ENCODE measurements at places on chromosomes 6 and 20.

DNA sequence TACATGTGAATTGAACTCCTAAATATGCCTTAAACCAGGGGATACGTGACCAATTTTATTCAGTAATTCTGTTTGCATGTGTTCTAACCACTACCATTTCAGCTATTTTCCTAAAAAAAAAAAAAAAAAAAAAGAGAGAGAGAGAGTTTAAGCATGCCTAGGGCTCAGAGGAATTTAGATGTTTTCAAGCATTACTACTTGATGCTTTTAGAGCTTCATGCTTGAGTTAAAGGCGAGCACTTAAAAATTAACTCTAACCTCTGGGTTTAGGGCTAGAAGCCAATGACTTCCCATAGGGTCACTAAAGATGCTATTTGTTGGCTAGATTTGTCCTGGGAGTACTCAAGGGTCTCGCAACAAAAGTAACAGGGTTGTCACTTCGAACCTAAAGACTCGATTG lies 217.7 kb downstream of the ATXN1 start:
- no peak for DNase-seq

GRCh38 chr20:63624486-63624885 lies 2.4 kb downstream of the GMEB2 start:
- DNase-seq = no peak

GRCh38 chr6:90406142-90406794 lies 109.6 kb upstream of the BACH2 start:
- peak; percentile 43 for DNase-seq

DNA sequence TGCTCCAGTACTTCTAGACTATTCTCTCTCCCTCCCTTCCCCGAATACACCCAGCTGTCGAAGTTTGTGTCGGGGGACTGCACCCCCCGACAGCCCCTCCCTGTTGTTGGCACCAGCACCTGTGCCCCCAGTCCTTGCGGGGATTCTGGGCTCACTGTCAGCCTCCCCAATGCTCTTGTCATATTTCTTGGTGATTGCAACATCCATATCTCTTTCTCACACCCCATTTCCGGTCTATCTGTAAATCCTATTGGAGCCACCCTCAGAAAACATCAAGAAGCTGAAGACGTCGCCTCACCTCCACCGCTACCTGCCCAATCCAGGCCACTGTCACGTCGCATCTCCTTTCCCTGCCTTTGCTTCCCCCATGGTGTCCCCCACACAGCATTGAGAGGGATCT lies 32.6 kb upstream of the VSTM2L start:
- DNase-seq = no peak

DNA sequence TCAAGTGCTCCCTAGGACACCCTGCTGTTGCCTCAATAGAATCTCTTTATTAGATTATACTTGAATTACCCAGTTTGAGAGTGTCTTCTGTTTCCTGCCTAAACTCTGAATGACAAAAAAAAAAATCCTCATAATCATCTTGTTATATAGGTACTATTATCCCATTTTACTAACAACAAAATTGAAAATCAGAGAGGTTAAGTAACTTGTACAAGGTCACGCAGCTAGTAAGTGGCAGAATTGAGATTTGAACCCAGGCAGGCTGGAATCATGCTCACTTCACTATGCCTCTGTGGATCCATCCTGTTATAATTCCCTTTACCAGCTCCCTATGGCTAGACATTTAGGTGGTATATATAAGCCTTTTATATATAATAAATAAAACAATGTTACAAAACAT lies 36.6 kb upstream of the UBR2 start:
- DNase-seq = no peak

Data from fibroblast of skin of left quadriceps (primary cell).